T-helper 22 cell (primary cell): ENCODE measurements at places on chromosomes 3 and 15.

DNA sequence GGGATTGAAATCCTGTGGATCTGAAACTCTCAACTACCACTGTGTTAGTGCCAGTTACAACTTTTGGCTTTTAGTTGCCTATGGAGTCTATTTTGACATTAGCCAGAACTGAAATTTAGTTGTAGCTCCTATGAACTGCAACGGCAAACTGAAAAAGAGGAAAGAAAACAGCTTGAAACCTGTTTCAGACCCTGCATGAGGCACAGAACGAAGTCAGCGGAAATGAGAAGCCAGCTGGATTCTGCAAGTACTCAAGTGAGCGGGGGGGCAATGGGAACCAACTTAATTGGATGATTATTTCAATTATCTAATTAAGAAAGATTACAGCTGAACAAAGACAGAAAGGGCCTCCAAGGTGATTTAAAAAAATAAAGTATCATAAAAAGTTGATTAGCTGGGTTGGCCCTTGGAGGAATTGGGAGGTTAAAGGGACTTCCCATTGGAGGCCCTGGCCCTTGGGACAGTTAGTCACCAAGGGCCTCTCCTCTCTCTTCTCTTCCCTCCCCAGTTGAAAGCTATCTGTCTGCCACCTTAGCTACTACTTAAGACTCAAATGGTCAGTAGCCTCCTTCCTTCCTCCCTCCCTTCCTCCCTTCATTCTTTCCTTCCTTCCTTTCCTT is 352.1 kb downstream of the SHQ1 start:
- DNase-seq, result no peak

DNA sequence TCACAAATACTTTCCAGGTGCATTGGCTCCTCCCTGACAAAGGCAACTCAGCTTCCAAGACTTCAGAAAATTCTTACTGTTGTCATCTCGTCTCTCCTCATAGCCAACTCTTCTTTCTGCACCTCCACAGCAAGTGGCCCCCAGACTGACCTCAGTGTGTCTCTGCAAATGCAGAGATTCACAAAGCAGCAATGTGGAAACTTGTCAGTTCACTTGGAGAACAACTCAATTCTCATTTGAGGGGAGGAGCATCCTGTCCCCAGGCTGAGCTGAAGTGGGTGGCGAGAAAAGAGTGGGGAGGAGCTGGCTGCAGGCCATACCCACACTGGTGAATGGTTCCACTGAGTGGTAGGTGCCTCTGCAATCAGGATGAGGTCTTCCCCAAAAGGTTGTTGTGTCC is 248.7 kb upstream of the IL12A start:
- no peak for DNase-seq

GRCh38 chr15:72685301-72685924 is 569 bp downstream of the HIGD2B start:
- DNase-seq, result no peak

GRCh38 chr15:82303956-82304777 is 41.5 kb downstream of the SAXO2 start:
- DNase-seq, result no peak

GRCh38 chr3:26668171-26668570 is 45.6 kb downstream of the LRRC3B start:
- DNase-seq, result no peak

DNA sequence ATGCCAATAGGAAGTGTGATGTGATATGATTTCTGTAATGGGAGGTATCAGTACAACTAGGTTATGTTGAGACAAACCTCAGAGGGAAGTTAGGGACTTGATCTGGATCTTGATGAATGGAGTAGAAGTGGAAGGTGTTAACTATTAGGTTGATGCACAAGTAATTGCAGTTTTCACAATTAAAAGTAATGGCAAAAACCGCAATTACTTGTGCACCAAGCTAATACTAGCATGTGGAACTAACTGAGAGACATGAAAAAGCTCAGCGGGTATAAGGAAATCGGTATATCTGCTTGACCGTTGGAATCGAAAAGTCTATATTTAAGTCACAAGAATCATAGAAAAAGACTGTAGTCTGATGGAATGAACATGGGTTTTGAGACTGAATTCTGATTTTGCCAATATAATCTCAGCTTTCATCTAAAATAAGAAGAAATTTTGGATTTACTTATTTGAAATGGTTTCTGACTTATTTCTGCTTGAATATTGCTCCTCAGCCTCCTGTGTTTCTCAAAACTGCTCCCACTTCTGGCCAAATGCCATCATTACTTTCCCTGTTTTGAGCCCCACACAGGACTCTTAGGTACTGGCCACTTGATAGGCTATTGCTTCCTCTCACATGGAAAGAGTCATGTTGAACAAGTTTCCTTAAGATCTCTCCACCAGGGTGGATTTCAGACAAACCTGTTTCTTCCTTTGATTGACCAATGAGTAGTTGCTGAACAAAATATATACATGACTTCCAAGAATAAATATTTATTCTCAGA is 271.5 kb upstream of the COL8A1 start:
- DNase-seq, result no peak

DNA sequence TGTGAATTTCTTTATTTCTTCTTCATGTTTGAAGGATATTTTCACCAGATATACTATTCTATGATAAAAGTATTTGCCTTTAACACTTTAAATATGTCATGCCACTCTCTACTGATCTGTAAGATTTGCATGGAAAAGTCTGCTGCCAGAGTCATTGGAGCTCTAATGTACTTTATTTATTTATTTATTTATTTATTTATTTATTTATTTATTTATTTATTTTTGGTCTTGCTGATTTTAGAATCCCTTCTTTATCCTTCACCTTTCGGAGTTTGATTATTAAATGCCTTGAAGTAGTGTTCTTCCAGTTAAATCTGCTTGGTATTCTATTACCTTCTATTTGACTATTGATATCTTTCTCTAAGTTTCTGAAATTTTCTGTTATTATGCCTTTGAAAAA is 1669.6 kb downstream of the OTOL1 start:
- no peak for DNase-seq

- no peak for DNase-seq
These were observed 45.8 kb upstream of the FSIP1 start for GRCh38 chr15:39828374-39828931.
